Right hindlimb (tissue), 1 donor: ENCODE measurements at places on chromosomes 4 and X.

GRCh38 chr4:87425711-87426110, 3.3 kb downstream of the NUDT9 start:
- no peak for DNase-seq

- no peak for DNase-seq
Observed at GRCh38 chrX:20063716-20064351, 52.9 kb downstream of the MAP7D2 start.

DNA sequence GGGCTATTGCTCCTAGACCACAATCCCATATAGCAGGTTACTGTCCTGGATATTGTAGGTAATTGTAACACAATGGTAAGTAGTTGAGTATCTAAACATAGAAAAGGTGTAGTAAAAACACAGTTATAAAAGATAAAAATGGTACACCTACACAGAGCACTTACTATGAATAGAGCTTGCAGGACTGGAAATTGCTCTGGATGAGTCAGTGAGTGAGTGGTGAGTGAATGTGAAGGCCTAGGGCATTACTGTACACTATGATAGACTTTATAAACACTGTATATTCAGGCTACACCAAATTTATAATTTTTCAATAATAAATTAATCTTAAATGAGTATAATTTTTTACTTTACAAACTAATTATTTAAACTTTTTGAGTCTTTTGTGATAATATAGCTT, 425.7 kb downstream of the PABPC4L start:
- no peak for DNase-seq

DNA sequence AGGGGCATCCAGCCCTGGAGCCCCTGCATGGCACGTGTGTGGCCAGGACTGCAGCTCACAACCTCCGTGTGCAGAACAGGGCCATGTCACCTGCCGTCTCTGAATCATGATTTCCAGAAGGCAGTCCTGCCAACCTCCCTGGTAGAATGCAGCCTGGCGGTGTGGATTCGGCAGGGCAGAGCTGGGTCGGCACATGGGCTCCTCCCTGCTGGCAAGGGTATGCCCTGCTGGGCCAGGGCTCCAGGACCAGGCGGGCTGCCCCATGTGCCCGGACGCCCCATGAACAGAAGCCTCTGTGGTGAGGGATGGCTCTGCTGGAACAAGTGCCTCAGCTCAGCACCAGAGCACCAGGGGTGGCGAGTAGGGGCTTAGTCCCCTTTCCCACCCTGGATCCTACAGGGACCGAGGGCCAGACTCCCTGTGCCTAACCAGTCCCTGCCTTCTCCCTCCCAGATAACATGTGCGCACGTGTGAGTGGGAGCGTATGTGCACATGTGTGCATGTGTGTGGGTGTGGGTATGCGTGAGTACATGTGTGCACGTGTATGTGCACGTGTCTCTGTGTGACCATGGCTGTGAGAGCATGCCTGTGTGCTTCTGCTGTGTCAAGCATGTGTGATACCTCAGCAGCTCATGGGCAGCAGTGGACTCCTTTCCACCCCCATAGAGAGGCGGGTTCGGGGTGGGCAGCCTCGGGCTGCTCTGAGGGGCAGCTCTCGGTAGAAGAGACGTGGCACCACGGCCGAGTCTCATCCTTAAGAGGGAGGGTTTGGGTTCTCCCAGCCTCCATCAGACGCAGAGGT, 10.3 kb upstream of the MXD4 start:
- no peak for DNase-seq

DNA sequence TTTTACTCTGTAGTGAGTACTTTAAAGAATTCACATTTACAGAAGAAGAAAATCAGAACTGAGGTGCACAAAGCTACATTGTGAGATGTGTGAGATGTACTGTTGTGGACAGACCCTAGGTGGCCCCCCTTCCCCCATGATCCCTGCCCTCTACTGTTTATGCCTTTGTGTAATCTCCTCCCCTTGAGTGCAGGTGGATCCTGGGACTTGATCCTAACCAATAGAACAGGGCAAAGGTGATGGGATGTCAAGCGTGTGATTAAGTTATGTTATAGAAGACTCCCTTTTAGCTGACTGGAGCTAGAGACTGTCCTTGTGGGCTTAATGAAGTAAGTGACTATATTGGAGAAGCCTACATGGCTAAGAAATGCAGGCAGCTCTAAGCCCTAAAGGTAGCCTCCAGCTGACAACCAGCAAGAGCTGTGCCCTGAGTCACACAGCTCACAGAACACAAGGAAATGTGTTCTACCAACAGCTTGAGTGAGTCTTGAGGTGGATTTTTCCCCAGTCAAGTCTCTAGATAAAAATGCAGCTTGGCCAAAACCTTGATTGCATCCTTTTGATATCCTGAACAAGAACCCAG, 225.2 kb upstream of the LEF1 start:
- no peak for DNase-seq

GRCh38 chr4:74038086-74038424, 434 bp downstream of the CXCL3 start:
- no peak for DNase-seq

- DNase-seq, result no peak
Observed at GRCh38 chrX:153993079-153993478, 20.5 kb downstream of the TMEM187 start.

DNA sequence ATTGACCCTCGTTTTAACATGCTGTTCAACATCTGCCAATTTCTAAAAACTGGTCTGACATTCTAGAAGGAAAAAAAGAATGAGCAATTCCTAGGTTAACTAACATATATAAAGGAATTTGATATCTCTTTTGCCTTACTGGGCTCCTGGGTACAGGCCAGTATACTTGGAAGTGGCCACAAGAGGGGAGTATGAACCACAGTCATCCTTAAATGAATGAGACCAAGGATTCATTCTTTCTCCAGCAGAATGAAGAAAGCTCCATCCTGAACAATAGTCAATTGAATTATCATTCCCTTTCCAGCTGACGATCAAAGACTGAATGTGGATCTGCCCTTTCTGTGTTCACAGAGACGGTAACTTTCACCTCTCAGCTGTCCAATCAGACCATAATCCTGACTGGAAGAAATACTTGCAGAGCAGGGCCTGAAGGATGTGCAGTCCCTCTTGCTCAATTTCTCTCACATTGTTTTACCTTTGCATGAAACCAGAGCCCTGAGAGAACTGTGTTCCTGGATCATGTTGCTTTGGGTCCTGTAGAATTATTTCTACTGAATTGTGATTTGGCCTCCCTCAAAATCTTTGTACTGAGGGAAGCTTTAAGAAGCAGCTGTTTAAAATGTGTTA, 14.8 kb upstream of the SPARCL1 start:
- peak; percentile 67 for DNase-seq

- no peak for DNase-seq
Observed at GRCh38 chr4:114361249-114361648, 237.4 kb upstream of the UGT8 start.

- no peak for DNase-seq
Observed at GRCh38 chr4:81166458-81167160, 48.4 kb downstream of the PRKG2 start.

DNA sequence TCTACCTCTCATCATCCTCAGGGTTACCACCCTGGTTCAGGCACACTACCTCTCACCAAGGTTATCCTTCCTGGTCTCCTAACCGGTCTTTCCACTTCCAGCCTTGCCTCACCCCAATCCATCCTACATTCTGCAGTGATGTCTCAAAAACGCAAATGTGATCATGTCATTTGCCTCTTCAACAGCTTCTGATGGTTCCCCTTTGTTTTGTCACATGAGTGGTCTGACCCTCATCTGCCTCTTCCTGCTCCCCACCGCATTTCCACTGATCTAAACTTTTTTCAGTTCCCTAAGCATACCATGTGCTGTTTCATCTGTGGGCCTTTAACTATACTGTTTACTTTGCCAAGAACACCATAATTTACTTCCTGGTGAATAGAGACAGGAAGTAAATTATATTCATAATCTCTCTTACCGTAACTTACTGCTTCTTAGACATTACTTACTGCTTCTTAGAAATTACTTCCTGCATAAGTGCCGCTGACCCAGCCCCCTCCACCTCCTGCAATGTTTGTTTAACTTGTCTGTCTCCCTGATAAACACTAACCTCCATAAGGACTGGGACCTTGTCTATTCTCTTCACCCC, 27.1 kb upstream of the NSUN7 start:
- DNase-seq, result no peak

DNA sequence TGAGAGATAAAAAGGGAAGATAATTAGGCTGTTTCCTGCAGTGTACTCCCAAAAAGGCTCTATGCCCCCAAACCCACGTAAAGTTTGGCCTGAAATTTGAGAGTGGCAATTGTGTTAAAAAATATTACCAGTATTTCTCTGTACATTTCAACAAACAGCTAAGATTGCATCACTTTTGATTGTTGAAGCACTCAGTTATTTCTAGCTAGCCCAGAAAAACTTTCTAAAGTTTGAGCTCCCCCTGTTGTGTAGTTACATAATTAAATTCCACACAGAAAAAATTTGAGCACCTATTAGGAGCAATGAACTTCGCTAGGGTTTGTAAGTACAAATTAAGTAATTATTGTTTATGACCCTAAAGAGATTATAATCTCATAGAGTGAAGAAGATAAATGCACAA, 109.4 kb downstream of the DLG3 start:
- no peak for DNase-seq

- no peak for DNase-seq
Observed at GRCh38 chrX:37378404-37378803, 29.2 kb downstream of the PRRG1 start.

DNA sequence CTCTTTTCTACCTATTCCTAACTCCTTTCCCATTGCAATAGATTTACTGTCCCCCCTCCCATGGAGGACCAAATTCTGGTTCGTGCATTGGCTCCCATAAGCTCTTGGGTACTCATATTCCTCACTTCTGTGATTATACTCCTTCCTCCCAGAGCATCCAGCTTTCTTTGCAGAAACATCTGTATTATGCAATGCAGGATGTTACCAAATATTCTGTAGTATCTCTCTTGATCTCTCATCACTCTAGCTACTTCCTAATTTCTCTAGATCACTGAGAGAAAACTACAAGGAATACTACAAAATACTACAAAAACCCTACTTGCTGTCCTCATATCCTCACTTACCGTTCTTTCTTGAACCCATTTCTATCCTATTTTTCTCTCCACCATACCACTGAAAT, 395.9 kb upstream of the HS3ST1 start:
- no peak for DNase-seq

DNA sequence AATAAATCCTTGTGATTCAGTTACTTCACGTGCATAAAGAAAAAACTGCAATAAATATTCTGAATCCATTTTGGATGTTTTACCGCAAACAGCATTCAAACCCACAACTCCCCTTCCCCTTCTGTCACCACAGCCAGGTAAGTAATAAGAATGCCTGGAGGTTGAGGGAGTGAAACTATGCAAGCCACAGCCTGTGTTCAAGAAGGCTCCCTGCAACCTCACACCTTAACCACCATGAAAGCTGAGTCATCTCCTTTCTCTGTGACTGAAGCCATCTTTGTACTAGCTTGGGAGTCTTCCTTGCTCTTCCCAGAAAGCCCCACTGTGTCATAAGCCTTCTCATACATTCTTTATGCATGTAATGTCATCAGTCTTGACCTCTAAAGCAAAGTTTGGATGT, 297.0 kb upstream of the PUDP start:
- DNase-seq, result no peak

GRCh38 chrX:121876305-121876704, 828.9 kb downstream of the GLUD2 start:
- no peak for DNase-seq

DNA sequence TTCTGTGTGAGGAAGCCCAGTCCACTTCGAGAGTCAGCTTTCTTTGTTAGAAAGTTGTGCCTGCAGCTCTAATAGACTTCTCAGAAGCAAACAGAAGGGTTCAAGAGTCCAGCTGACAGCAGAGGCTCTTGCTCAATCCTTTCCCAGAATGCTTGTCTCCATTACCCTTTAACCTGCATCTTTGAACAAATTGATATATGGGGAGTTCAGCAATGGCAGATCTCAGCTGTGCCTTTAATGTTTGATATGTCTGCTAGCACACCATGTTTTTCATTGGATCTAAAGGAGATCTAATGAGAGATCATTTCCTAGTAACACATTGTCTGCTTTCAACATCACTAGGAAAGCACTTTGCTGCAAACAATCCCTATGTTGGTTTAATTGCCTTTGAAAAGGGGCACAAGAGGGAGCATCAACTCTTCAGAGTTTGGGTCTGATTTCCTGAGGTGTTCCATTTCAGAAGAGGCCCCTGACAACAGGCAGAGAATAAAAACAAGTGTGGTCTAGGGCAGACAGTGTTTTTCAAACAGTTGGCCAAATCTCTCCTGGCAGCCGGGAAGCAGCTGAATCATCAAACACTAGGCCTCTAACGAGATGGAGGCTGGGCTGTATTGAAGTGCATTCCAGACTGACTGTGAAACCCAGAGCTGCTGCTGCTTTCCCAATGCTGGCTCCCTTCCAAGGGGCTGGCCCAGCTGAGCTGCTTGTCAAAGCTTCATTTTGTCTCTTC, 55.5 kb downstream of the LUZP4 start:
- DNase-seq, result peak; percentile 93

- no peak for DNase-seq
Observed at GRCh38 chrX:4936315-4936714, 1222.9 kb upstream of the PRKX start.

DNA sequence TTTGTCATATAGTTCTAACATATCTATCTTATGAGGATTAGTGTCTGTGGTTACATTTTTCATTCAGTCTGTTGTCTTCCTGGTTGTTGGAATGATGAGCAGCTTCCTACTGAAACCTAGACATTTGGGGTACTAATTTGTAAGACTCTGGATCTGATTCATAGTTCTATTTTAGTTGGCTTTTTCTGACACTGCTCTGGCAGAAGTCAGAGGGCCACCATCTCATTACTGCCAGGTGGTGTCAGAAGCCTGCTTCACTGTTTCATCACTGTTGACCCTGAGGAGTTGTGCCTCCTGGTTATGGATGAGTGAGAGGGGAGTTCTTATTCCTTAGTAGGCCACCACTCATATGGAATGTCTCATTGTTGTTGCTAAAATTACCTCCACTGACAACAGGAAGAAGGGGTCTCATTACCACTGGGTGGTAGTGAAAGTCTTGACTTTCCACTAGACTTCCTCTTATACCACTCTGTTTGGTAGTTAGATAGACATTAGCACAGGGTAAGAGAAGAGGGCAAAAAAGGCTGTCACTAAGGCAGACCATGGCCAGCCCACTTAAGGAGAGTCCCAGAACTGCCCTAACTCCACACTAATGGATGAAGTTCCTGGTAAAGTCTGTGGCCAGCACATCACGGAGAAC, 395.2 kb downstream of the SPOCK3 start:
- DNase-seq, result no peak

DNA sequence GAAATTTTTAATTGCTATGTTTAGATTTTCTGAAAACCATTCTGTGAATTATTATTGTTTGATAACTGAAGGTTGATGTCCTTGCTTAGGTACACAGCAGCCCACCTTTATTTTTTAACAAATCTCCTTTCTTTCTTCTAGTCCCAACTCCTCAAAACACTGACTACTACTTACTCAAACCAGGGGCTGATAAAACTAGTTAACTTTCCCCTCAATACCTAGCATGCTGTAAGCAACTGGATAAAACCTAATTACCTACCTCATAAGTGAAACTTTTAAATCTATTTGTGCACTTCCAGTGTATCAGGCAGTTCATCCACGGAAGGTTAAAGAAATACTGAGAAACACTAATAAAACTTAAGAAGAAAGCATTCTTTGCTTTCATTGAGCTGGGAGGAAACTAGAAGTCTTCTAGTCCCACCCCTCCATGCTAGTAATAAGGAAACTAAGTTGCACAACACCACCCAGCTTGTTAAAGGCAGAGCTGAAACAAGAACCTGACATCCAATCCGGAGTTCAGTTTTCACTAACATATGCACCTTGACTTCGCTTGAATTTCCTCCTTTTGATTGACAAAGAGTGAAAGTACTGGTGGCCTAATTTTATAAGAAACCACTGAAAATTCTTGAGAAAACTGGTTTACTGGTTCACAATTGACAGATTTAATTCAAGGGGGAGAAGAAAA, 180.2 kb upstream of the TET2 start:
- DNase-seq, result no peak

GRCh38 chr4:146051728-146052391, 113.2 kb upstream of the ZNF827 start:
- no peak for DNase-seq
